Stimulated activated CD8-positive, alpha-beta memory T cell treated with anti-CD3 and anti-CD28 coated beads, Interleukin-4, amount 100 ng/mL, for 1 hour (primary cell): ENCODE measurements at places on chromosomes 6 and 20.

- DNase-seq = no peak
These were observed 198.6 kb upstream of the SHLD1 start for GRCh38 chr20:5551621-5552020.

DNA sequence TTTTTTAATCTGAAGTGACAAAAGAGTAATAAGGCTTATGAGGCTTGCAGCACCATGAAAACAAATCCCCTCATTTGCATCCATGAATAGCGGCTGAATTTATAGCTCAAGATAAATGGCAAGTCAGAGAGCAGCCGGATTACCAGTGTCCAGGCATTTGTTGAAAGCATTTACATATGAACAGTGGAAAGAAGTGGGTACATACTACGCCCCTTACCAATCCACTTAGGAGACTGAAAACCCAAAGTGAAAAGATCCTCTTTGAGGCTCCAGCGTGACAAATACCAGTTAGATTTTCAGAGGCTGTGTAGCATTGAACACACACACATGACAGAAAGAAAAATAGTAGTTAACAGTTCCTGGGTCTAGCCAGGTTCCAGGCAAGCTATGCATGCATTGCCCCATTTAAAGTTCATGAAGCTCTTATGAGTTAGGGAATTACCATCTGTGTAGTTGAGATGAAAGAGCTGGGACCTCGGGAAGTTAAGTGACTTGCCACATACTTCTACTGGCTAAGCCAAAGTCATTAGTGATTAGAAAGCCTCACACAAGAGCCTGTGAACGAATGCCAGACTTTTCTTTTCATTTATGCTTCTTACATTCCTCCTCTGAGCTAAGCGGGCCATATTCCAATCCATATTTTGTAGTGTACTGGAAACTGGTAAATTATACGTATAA is 28.3 kb upstream of the NHSL1 start:
- no peak for DNase-seq

- DNase-seq = no peak
These were observed 180.6 kb upstream of the STXBP5 start for GRCh38 chr6:147023581-147023980.

DNA sequence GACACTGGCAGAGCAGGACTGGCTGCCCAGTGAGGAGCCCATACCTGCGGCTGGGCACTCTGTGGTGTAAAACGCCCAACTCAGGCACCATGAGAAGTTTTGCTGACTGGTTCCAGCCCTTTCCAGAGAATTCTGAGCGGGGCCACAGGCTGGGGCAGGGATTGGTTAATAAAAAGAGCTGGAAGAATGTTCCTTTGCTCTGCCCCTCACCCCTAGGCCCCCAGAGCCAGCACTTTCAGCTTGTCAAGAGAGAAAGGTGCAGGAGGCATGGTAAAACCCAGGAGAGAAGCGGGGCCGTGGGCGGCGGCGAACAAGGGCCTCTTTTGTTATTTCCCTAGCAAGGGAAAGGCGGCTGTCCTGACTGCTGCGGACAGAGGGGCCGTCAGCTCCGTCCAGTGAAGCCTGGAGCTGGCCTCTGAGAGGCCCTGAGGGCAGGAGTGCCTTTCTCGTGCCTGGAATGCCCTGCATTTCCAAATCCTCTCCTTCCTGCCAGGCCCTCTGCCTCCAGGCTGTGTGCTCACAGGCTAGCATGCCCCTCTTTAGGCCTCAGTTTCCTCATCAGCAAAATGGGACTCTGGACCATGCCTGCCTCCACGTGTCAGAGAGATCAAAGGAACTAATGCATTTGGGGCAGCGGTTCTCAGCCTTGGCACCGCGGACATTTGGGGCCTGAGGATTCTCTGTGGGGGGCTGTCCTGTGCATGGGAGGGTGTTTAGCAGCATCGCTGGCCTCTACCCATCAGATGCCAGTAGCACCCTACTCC is 12.9 kb downstream of the SLC13A3 start:
- no peak for DNase-seq

- DNase-seq = no peak
These were observed 55.8 kb downstream of the STMND1 start for GRCh38 chr6:17157617-17158016.

DNA sequence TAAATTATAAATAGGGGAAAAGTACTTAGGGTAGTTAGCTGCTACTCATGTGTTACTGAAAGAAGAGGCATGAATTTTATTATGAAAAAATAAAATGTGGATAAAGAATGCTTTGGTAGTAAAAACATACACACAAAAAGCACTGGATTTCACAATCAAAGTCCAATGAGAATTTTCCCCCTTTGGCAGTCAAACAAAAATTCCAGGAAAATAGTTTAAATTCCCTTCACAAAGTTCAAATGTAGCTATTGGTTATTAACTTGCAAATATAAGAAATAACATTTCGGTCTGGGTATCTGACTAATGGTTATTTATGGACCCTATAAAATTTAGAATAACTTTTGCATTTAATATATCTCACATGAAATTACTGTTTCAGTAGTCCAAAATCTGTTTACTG is 210.4 kb downstream of the FOXC1 start:
- no peak for DNase-seq

DNA sequence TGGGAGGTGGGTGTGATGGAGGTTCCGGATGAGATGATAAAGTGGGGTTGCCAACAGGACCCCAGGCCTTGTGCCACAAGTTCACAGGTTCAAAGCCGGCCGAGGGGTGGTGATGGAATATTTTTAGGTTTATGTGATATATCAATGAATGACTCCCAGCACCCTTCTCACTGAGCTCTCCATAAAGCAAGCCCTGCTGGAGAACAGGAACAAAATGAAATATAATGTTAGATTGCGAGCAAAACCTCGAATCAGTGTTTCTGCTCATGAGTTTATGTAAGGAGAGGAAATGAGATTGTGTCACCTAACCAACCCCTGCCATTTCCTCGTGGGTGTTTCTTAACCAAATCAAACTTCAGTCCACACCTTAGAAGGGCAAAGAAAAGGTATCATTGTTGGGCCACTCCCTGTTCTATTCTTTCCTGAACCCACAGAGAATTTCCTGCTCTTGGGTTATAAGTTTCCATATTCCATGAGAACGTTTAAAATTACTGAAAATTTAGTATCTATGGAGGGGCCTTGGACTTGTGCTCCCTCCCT is 192.2 kb upstream of the EXOC2 start:
- DNase-seq = no peak

GRCh38 chr6:33243476-33243875 is 28.2 kb downstream of the VPS52 start:
- DNase-seq = no peak

DNA sequence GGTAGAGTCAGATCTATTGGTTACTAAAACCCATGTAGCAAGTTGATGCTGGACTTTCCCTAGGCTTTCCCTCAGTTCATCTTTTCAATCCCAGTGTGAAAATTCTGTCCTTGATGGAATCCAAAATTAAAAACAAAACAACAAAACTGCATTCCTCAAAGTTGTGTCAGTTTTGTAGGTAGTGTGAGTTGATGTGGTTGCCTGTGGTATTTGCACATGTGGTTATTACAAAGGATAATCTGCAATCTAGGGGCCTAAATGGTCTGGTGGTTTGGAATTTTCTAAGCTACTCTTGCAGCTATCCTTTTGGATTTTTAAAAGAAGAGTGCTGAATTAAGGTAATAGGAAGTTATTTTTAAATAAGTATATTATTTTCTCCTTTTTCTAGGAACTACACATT is 132.2 kb upstream of the SCGN start:
- DNase-seq = no peak

DNA sequence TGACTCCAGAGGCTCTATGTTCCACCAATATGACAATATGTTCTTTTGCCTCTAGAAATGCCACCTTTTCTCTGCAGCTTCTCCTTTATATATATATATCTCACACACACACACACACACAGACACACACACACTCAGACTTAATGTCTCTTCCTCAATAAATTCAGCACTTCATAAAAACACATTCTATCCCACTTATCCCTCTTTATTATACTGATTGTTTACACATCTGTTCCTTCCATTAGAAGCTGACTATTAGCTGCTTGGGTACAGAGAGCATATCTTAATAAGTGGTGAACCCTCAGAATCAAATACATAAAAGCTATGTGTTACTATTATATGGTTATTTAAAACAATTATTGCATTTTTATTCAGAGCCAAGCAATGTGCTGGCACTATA is 23.3 kb downstream of the NRSN1 start:
- DNase-seq = no peak

DNA sequence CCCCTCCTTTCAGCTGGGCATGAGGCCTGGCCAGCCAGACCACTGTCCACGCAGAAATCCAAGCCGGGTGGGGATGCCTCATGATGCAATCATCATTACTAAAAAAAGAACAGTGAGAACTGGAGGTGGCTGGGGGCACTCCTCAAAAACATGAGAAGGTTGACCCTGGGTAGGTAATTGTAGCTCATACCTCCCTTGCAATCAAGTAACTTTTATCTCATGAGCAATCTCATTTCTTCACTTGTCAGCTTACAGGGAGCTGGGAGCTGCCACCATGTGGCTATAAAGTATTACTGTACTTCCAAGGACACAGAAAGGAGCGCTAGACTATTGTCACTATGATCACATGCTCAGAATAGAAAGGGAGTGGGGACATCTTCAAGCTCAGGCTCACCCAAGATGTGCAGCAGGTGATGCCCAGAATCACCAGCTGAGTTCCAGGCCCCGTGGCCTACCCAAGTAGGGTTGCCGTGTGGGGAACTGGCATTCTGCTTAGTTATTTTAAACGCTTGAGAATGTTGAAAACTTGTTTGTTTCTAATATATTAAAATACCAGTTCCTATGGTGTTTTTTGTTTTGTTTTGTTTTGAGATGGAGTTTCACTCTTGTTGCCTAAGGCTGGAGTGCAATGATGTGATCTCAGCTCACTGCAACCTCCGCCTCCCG is 3.0 kb upstream of the CDH26 start:
- no peak for DNase-seq

- DNase-seq = no peak
These were observed 1.7 kb downstream of the ADGRF4 start for GRCh38 chr6:47700053-47700452.

DNA sequence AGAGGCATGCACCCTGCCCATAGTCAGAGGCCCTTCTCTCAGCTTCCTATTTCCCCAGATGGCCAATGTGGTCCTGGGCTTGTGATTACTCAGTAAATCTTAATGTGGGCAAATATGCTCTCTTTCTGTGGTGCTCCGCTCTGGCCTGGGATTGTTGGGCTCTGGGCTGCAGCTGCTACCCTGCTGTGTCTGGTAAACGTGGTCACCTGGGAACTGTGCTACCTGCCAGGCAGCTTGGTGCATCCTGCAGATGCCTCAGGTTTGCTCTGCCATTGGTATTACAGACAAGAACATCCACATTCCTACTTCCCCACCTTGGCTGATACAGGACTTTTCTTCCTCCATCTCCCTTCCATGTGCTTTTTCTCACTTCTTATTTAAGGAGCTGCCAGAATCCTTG is 611.5 kb upstream of the IMPG1 start:
- DNase-seq = no peak

DNA sequence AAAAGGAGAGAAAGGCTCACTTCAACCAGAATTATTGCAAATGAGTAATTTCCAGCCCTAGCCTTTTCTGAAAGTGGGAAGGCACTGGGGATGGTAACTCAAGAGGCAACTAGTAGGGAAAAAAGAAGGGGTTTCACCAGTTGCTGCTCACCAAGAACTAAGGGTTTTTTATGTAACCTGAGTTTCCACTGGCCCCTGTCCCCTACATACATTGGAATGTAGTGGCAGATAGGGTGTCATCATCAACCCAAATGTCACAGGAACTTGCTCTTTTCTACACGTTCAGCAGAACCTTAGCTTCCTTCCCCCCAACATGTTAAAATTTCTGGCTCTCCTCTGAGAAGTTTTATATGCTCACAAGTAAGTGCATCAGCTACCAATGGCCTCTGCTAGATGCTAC is 38.2 kb upstream of the PKHD1 start:
- no peak for DNase-seq
